ENCODE measurements at places on chromosomes 1 and 21.

DNA sequence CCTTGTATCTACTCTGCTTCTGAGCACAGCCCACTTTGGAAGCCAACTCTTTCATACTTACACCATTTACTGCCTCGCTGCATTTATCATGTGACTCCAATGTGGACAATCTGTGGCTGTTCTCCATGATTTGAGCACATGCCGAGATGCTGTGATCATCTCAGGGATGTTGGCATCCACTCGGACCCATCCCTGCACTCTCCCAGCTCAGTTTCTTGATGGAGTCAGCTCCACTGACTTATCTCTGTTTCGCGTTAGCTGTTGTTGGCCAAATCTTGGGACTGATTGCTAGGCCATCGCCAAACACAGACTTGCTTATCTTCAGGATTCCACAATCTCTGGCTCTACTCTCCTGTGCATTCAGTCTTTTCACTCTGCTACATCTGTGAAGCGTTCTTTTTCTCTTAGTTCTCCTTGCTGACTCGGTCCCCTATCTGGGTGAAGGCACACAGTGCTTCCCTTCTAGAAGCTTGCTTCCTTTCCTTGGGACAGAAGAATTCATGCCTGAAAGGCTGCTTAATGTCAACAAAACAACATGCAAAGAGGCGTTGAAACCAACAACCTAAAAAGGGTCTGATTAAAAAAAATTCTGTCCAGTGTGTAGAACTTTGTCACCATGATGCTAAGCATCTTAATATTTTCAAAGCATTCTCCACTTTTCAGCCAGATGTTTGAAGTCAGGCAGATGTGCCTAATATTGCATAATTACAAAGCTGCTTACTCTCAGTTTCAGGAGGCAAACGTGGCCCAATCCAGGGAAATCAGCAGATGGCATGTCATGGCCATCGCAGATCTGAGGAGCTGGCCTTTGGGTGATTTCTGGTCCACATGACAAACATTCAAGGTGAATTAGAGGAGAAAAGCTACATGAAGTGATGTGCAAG is 120.7 kb downstream of the NGF start:
- no peak for DNase-seq

DNA sequence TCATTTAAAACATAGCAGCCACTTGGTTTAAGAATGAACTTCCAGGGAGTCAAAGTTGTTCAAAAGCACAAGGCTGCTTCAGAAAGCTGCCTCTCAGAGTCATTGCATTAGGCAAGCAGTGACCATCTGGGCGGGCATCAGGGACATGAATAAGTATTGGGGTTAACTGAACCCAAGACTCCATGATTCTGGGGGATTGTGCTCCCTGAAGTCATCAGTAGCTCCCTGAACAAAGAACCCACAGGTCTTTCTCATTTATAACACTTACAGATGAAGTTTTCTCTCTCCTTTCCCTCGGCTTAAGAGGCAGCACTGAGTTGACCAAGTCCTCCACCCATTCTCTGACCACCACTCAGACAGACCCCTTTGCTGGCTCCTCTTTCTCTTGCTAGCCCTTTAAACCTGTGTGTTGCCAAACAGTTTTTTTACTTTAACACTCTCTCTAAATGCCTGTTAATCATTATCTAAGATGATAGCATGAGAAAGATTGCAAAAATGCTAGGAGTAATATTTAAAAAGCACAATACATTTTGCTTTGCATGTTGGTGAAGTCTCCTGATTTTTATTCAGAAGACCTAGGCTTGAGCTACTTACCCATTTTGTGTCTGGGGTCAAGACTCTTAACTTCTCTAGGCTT is 77.0 kb upstream of the ARHGAP29 start:
- DNase-seq, result no peak

DNA sequence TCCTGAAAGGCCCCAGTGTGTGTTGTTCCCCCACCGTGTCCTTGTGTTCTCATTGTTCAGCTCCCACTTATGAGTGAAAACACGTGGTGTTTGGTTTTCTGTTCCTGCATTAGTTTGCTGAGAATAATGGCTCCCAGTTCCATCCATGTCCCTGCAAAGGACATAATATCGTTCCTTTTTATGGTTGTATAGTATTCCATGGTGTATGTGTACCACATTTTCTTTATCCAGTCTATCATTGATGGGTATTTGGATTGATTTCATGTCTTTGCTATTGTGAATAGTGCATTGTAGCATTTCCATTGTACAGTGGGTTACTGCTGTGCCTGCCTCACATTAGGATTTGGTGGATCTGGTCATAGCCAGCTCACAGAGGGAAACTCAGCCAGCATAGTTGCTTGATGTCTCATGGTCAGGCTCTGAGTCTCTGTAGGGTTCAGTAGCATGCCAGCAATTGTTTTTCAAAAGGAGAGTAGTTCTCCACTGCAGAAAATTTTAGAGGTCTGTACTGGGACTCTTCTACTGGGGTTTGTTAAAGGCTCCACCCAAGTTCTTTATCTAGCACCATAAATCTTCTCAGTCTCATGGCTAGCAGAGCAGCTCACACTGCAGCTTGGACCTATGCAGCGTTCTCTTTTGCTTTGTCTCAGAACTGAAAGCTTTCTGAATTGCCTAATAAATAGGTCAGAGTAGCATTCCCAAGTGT is 41.0 kb downstream of the RUNX3 start:
- no peak for DNase-seq

GRCh38 chr1:15177710-15178166 is 24.2 kb downstream of the TMEM51 start:
- no peak for DNase-seq

DNA sequence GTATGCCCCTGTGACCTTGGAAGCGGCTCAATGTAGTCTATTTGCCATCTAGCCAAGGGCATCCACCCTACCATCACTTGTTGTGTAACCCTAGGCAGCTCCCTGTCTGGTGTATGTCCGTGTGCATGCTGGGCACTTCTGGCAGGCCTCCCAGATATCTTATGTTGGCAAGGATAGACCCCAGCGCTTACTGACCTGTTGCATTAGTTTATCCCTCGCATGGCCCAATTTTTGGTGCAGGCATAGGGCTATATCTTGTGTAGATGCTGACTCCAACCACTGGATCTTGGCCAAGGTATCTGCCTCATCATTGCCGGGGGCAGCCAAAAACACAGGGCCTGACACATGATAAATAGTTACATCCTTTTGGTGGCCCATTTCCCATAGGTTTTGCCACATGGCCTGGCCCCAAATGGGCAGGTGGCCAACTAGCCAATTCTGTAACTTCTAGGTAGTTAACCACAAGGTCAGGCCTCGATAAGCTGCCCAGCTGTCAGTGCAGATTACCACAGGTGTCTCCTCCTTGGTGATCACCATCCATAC is 14.0 kb upstream of the TBX19 start:
- no peak for DNase-seq

DNA sequence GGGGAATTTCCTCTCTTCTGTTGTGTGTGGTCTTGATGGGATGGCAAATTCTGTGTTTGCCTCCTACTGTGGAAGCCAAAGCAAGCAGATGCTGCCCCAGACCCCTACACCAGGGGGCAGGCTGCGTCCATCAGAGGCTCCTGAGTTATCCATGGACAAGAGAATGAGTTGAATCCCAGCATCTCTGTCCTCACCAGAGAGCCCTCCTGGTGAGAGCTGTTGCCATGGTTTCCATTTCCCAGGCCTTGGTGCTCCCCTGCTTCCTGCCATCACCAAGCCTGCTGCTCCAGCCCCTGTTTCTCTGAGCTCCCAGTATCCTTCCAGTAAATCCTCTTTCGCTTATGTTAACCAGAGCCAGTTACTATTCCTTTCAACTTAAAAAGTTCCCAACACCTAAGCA is 20.4 kb upstream of the GNG12 start:
- peak; percentile 83 for DNase-seq

DNA sequence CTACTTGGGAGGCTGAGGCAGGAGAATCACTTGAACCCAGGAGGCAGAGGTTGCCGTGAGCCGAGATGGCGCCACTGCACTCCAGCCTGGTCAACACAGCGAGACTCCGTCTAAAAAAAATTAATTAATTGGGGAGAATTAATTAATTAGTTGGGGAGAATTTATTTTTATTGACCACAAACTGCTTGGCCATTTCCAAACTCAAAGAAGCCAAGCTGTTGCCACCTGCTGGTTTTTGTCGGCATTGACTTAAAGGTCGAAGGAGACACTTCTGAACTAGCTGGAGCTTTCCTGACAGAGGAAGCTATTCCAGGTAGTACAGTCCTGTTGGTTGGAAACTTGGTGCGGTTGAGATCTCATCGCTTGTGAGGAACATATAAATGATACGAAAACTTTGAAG is 13.1 kb downstream of the MAP1LC3C start:
- peak; percentile 70 for DNase-seq

GRCh38 chr1:231397886-231398671 is 24.0 kb downstream of the EGLN1 start:
- DNase-seq, result no peak

GRCh38 chr1:240591078-240591477 is 20.9 kb downstream of the GREM2 start:
- no peak for DNase-seq

- no peak for DNase-seq
Observed at GRCh38 chr1:201778279-201779065, 50.5 kb upstream of the IPO9 start.

GRCh38 chr1:83802023-83802422 is 196.9 kb downstream of the TTLL7 start:
- DNase-seq, result no peak

DNA sequence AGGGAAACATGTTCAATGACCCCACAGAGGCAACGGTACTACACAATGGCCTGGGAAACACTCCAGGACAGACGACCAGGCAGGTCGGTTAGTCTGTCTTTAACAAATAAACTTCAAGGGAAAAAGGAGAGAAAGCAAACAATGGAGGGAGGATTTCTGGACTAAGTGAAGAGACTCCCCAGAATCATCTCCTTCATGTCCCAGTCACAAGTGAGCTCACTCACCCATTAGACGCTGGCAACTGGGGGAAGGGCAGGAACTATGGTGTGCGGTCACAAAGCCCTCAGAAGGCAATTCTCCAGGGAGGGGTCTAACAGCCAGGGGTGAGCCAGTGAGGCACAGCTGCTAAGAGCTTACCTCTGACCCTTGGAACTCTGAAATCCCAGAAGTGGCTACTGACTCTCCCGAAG is 55.7 kb upstream of the NADK start:
- no peak for DNase-seq

DNA sequence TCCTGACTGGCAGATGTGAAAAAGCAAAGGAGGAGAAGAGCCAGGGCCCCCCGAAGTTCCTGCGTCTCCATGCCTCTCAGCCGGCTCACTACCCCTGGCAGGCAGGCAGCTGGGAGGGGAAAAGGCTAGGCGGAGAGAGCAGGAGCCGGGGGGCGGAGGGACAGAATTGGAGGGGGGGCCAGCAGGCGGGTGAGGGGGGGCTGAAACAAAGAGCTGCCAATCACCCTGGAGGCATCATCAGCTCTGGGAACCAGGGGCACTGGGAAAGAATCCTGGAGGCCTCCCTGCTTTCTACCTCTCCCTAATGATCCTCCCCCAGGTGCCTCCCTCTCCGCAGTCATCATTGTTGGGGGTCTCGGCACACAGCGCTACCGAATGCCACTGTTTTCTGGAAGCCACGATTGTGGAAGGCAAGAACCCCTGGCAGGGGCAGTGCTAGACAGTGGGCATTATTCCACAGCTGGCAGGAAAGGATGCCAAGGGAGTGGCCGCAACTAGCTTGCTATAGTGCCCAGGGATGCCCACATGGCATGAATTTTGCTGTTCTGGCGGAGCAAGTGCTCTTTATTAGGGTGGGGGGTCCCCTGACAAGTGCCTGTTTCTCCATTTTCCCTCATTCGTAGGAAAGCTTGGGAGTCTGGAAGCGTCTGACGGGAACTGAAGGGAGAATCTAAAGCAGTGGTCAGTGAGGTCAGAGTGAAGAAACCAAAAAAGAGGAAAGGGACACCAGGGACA is at the start of gene THBS3:
THBS3 (minus strand) TSS at position 92 of the 735 bp plus-strand sequence; CDS start at position 71, 21 bp downstream.
- DNase-seq, result peak; percentile 91

- DNase-seq, result no peak
Observed at GRCh38 chr1:119647228-119647733, 785 bp downstream of the ZNF697 start.

DNA sequence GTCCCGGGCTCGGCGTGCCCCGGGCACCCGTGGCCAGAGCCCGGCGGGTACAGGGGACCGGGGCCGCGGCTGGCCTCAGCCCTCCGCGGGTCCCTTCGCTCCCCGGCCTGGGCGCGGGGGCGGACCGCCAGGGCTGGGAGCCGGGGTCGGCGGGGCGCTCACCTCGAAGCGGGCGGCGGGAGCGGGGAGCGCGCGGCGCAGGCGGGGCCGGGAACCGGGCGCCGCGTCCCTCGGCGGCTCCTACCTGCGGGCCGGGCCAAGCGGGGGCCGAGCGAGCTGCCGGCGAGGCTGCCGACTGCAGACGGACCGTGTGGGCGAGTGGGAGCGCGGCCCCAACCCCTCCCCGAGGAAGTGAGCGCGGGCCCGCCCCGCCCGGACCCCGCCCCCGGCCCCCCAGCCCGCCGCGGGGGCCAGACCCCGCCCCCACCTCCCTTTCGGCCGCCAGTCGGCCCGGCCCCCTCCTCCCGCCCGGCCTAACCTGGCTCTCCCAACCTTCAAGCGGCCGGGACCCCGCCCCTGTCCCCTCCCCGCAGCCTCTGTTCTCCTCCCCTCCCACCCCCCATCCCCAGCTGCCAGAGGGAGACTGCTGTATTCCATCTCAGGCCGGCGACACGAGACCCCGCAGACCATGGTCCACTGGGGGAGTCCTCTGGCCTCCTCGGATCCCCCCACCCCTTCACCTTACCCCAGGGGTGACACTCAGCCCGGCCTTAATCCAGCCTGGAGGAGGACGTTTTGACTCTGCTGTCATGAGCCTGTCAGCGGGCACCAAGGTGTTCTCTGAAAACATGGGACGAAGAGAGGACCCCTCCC is at the start of gene FHL3:
FHL3 (minus strand) TSS at position 320 of the 813 bp plus-strand sequence. CDS start 6,102 bp downstream, outside the sequence.
- DNase-seq, result peak; percentile 89

GRCh38 chr1:21886486-21887215 is 50.5 kb downstream of the HSPG2 start:
- DNase-seq, result no peak

DNA sequence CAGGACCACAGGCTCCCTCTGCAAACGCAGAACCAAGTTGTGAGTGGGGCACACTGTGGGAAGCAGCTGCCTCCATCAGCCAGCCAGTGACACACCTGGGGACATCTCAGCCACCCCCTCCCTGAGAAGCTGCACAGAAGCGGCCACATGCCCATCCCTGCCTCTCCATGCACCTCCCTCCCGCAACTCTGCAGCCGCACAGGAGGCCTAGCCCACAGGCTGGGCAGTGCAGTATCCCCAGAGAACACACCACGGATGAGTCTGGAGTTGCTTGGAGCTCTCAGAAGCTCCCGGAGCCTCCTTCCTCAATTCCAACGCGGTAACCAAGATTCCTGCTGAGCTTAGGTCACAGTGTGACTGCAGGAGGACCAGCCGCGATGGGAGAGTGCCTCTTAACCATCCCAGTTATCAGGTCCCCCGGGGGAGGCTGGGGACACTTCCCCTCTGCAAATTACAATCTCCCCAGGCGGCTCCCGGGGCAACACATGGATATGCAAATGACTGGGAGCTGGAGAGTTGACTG is 1.2 kb upstream of the WNT3A start:
- no peak for DNase-seq

- peak; percentile 88 for DNase-seq
Observed at GRCh38 chr1:17239420-17239819, 9.5 kb upstream of the PADI3 start.

GRCh38 chr1:81050390-81050789 is 750.3 kb upstream of the ADGRL2 start:
- DNase-seq, result no peak

- DNase-seq, result no peak
Observed at GRCh38 chr1:47227341-47228232, 4.4 kb downstream of the TAL1 start.

Measured in WERI-Rb-1 (cell line).